ENCODE measurements at places on chromosomes 5 and 9.

DNA sequence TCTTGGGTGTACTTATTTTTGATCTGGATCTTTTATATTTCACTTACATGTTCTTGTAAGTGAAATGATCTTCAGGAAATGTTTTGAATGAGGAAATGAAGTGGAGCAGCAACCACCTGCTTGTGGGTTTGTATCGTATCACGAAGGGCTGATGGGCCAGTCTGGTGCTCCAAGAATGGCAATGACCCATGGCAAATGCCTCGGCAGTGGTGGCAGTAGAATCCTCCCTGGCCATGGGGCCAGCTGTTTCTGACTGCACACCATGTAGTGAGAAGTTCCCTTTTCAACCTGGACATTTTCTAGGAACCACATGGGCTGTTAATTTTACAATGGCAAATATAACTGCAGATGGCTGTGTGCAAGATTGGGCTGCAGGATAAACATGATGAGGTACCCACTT is 29.9 kb downstream of the MAT2B start:
- no peak for DNase-seq

DNA sequence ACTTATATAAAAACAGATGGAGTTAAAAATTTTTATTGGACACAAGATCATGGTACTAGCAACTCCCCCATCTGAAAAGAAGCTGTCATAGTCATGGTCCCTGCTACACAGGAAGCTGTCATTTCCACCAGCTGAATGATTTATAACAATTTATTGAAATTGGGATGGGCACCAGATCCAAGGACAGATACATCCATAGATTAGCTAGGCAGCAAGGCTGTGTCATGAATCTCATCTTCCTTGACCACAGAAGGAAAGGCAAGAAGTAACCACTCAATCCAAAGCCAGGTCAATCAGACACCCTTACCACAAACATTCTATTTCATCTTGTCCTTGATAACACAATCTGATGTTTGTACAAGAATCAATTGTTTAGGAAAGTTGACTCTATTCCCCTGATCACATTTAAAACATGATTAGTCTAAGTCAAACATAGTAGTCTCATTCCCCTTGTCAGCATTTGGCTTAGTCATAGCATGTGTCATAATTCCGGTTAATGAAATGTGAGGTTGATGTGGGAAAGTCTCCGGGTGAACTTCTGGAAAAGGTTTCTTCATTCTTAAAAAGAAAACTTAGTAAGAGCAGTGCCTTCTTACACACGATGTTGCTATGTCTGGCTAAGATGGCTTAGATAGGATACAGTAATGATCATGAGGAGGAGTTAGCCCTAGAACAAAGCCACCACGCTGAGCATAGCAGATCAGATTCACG is 462.6 kb upstream of the PAPPA start:
- DNase-seq, result no peak

DNA sequence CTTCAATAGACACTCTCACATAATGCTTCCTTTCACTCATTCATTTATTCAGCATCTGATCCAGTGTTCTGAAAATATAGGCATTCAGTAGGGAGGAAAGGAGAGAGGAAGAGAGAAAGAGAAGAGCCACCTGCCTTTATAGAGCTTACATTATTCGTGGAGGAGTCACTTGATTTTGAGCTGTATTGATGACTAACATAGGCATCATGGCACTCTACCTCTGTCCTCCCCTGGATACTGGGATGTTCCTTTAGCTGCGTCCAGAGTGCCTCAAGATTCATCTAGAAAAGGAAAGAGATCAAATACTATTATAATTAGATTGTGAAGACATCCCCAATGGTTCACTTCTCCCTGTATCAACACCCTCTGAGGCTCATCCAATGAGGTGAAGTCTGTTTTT is 345.1 kb downstream of the SPATA31D1 start:
- DNase-seq, result no peak

DNA sequence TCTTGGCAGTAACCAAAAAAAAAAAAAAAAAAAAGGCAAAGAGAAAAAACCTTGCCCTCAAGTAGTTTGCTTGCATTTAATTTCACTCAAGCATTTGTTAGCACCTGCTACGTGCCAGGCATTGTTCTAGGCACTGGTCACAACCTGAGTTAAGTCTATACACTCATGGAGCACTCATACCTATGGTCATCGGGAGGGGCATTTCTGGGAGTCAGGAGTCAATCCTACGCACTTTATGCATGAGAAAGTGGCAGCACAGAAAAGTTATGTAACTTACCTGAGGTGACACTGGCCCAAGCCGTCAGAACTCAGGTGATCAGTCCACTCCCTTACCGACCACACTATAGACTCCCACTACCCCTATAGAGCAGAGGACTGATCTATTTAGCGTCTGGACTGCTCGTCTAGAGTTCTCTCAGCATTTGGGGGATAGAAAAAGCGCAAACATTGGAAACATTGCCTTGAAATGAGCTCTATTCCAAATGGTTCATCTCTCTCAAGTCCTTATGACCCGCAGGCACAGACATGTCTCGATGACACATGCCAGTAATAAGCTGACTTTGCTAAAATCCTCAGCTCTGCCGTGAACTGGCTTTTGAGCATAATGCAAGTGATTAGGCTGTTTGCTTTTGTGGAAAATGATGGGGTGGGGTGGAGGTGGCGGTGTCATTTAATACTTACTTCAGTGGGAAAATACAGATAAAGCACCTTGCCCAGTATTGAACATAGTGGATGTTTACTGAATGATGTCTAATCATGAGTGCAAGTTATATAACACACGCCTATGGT is 160.2 kb downstream of the ARHGEF28 start:
- no peak for DNase-seq

DNA sequence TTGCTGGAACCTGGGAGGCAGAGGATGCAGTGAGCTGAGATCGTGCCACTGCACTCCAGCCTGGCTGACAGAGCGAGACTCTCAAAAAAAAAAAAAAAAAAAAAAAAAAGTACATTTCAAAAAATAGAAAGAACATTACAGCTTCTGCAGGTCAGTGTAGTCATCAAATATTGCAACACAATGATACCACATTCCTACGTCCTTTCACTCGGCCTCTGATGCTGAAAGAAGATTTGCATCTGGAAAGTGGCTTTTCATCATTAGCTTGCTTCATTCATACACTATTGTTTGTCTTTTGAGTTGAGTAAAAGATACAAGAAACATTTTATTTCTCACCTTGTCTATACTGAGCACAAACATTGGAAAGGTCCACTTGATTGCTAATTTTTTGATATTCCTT is 59.6 kb upstream of the CPLANE1 start:
- DNase-seq, result no peak

DNA sequence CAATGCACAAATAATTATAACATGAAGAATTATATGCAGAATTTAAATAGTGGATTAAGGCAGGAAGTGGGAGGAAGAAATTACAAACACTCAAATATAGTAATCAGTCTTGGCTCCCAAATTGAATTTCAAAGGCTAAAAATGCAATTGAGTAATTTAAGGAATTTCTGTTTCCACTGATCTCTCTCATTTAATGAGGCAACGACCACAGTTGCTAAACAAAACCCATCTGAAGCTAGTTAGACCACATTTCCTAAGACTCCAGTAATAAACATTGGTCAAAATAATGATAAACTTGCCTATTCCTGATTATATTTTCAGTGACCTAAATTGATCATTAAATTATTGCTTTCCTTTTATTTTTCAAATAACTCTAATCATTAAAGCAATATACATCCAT is 174.3 kb upstream of the GRIN3A start:
- no peak for DNase-seq

DNA sequence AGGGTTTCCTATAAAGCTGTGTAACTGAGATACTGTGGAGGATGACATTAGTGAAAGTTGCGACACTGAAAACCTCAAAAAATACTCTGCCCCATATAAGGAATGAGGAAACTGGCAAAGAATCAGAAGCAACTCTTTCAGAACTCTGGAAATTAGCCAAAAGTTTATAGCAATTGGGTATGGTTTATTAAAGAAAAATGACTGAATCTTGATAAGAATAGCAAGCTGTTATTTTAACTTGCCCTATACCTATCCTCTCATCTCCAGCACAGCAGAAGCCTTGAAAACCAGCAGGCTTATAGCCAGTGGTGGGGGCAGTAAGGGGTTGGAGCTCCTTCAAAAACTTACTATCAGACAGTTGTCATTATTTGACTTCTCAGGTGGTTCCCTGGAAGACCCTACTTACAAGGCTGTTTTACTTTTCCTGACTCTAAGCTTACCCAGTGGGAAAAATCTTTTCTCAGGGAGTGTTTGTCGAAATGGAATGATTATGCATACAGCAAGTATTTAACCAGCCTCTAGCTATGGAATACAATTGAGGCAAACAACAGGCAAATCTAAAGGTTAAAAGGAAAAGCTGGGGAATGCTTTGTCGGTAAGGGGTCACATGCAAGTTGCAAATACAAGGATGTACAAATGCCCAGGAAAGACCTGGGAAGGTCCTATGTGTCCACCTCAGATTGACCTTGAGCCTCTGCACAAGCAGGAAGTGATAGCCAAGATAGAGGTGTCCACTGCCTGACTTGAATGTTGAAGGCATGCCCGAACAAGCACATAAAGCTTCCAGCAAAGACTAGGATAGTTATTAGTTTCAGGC is 21.0 kb upstream of the FAM151B start:
- DNase-seq, result no peak

DNA sequence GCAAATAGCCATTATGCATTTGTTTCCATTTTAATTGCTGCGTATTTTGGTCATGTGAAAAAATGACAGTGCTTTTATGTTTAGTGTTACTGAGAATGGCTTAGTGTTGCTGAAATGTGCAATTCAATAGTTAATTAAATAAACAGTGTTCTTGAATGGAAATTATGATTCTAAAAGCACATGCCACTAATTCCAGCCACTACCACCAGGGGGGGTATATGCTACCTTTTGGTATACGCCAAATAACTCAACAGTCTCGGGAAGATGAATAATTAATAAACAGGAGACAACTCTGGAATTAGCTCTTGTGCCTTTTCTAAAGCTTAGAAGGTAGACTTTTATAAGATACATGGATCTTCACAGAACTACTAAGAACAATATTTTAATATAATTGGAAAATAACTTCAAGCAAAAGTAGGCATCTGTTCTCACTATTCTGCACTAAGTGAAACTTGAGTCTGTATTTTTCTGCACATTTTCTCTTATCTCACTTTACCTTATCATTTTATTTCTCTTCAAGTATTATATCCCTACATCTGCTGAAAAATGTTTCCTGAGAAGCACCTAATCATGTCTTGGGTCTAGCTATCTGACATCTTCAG is 83.5 kb upstream of the MINAR2 start:
- DNase-seq, result peak; percentile 19

All from T-helper 1 cell (primary cell).